T-cell (primary cell): ENCODE measurements at places on chromosomes 16 and 17. TPM values are rescaled to one million over a fixed set of nuclear protein-coding genes. Genes with fewer than 3 reads are reported as not detected.

DNA sequence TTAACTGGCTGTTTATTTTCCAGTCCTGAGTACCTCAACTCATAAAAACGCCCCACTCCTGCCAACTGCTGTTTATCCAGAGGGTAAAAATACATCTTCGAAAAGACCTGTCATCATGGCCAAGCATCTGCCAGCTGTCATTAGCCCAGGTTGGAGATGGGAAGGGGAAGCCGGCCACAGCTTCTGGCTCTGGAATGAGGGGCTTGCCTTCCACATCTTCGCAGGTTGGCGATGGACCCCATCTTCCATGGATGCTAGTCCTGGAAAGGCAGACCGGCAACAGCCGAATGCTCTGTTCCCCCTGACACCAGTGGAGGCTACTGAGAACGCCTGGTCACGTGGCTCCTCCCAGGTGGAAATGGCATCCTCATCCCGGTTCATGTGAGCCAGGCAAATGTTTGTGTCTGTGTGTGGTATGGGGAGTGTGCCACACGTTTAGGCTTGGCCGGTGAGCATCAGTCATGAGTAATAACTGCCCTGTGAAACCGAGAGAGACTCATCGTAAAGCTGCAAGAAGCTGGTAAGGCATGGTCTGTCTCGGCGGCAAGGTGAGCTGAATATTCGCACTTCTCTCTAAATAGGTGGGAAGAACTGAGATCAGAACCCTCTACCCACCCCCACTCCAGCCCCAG lies 420 bp upstream of the KRTAP17-1 start:
- H3K4me1 ChIP-seq = no peaks in the 10 kb centered on the region
- H3K27ac ChIP-seq = no peak overlapping the region
- H3K4me3 ChIP-seq = no peak overlapping the region
- H3K36me3 ChIP-seq = no peaks in the 10 kb centered on the region

- H3K4me1 ChIP-seq = no peaks in the 10 kb centered on the region
- no peak for DNase-seq
- H3K36me3 ChIP-seq = peaks cover 12% of the 10 kb centered on the region
- H3K27ac ChIP-seq = no peak overlapping the region
Measured at GRCh38 chr16:30934827-30935557, 11.6 kb downstream of the FBXL19 start.

DNA sequence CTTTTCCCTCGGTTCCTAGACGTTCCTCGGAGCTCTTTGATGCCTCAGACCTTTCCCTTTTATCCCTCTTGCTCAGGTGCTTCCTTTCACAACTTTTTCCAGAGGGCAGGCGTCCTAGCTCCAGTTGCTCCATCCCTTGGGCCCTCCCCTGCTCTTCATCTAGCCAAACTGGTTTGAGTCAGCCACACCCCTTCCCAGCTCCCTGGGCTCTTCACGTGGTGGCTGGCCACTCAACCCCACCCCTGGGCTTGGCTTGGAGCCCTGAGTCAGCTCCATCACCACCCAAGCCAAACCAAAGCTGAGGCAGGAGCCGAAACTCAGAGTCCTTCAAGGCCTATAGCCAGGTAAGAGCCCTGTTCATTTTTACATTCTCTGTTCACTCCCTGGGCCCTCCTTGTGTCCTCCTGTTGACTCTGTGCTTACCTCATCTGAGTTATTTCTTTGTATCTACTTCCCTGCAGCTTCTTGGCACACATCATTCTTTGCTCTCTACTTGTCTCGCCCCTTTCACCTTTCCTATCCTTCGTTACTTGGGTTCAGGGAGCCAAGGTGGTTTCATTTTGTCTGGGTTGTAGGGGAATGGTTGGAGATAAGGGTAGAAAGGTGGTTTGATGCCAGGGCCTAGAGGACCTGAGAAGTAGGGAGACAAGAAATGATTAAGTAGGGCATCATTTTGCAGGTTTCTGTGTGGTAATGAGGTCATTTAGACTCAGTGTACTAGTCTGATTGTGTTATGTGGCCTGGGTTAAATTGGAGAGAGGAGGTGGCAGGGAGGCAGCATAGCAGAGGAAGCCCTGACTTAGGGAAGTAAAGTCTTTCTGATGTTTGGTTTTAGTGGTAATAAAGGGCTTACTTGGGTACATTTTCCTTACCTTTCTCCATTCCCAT lies 7.6 kb upstream of the PHKG2 start:
- H3K4me3 ChIP-seq = no peak overlapping the region
- H3K27me3 ChIP-seq = no peaks in the 10 kb centered on the region
- peaks cover 58% of the 10 kb centered on the region for H3K36me3 ChIP-seq
- H3K4me1 ChIP-seq = no peaks in the 10 kb centered on the region

DNA sequence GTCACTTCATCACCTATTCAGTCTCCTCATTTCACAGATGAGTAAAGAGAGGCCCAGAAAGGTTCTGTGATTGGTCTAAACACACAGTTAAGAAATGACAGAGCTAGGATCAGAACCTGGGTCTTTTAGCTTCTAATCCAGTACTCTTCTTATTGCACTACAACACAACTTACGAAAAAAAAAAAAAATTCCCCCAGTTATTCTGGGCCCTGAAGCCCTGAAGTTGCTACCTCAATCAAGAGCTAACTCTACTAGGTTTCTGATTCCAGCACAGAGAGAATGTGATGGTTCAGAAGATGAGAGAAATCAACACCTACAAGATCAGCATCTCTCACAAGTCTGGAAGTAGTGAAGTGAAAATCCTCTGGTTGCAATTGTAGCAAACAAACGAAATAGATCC lies 37.3 kb downstream of the GRB7 start:
- DNase-seq = no peak
- peaks cover 13% of the 10 kb centered on the region for H3K36me3 ChIP-seq
- no peaks in the 10 kb centered on the region for H3K27me3 ChIP-seq
- H3K4me1 ChIP-seq = peaks cover 69% of the 10 kb centered on the region
- H3K4me3 ChIP-seq = peak overlapping the region; percentile 67

DNA sequence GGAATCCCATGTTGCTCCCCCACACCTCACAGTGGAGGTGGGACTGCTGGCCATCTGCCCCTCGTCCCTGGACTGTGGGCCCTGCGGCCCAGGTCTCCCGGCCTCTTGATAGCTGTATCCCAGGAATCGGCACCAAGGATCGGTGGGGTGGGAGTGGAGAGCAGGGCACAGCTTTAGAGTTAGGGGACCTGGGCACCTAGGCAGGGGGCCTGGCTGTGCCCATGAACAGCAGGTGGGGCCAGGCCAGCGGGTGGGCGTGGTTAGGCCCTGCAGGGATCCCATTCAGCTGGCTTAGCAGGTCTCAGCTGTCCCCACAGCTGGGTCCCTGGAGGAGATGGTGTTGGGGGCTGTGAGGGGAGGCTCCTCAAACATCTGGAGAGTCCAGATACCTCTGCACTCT lies 49.2 kb downstream of the SREBF1 start:
- no peaks in the 10 kb centered on the region for H3K27me3 ChIP-seq
- DNase-seq = no peak
- no peak overlapping the region for H3K27ac ChIP-seq
- H3K36me3 ChIP-seq = no peaks in the 10 kb centered on the region
- H3K4me3 ChIP-seq = no peak overlapping the region
- peaks cover 38% of the 10 kb centered on the region for H3K4me1 ChIP-seq

GRCh38 chr17:60597297-60597696 lies 2.7 kb upstream of the PPM1D start:
- H3K27me3 ChIP-seq = no peaks in the 10 kb centered on the region
- H3K36me3 ChIP-seq = no peaks in the 10 kb centered on the region
- no peak for DNase-seq
- H3K27ac ChIP-seq = no peak overlapping the region

DNA sequence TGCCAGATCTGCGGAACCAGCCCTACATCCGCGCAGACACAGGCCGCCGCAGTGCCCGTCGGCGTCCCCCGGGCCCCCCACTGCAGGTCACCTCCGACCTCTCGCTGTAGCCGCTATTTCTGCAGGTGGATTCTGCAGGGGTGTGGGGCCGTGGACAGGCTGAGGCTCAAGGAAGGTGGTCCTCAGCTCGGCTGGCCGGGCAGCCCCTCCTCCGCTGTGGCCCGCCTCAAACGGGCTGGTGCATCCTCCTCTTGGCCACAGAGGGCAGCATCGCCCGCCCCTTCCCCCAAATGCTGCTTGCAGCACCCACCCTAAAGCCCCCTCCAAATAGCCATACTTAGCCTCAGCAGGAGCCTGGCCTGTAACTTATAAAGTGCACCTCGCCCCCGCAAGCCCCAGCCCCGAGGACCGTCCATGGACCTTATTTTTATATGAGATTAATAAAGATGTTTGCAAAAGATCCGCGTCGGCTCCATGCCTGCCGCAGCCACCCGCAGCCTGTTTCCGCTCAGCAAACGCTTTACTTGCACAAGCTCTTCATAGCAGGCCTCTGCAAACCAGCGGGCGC lies 14.9 kb downstream of the SPATA32 start:
- no peaks in the 10 kb centered on the region for H3K27me3 ChIP-seq
- H3K36me3 ChIP-seq = peaks cover 23% of the 10 kb centered on the region
- peak overlapping the region; percentile 87 for H3K27ac ChIP-seq
- peak; percentile 72 for DNase-seq
- peak overlapping the region; percentile 49 for H3K4me3 ChIP-seq

GRCh38 chr17:78082988-78083387 lies 45.6 kb downstream of the TMC6 start:
- no peak for DNase-seq
- no peaks in the 10 kb centered on the region for H3K27me3 ChIP-seq
- H3K27ac ChIP-seq = no peak overlapping the region
- H3K4me3 ChIP-seq = no peak overlapping the region

DNA sequence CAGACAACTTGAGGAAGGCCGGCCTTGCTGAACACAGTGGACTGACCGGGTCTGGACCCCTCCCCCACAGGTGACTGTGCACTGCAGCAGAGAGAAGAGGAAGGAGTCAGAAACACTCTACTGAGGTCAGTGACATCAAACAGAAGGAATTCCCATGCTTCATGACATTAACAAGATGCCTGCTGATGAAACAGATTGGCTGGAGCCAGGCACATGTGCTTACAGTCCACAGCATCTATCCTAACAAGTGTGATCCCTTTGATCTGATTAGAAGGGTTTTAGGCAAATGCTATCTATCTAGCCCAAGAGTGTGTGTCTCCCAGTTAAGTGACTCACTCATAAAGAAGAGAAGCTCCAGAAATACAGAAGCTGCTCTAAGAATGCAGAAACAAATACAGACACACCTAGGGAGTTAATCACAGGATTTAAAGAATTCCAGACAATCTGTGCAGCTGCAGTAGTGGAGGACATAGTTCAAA lies 90.2 kb downstream of the SYCE1L start:
- H3K4me3 ChIP-seq = no peak overlapping the region
- no peaks in the 10 kb centered on the region for H3K4me1 ChIP-seq
- no peak for DNase-seq
- no peak overlapping the region for H3K27ac ChIP-seq

GRCh38 chr16:4419402-4419959 lies 3.1 kb upstream of the CORO7 start:
- no peak overlapping the region for H3K4me3 ChIP-seq
- H3K4me1 ChIP-seq = peaks cover 6% of the 10 kb centered on the region
- no peak overlapping the region for H3K27ac ChIP-seq
- H3K27me3 ChIP-seq = no peaks in the 10 kb centered on the region
- no peak for DNase-seq

- peak overlapping the region; percentile 44 for H3K4me3 ChIP-seq
- H3K27me3 ChIP-seq = peaks cover 8% of the 10 kb centered on the region
- no peaks in the 10 kb centered on the region for H3K36me3 ChIP-seq
Measured at GRCh38 chr17:49910094-49910857, 58.7 kb upstream of the DLX4 start.

- H3K4me1 ChIP-seq = no peaks in the 10 kb centered on the region
- no peak overlapping the region for H3K27ac ChIP-seq
- no peak for DNase-seq
- H3K4me3 ChIP-seq = no peak overlapping the region
- H3K36me3 ChIP-seq = peaks cover 60% of the 10 kb centered on the region
Measured at GRCh38 chr16:25161753-25162367, 50.3 kb downstream of the LCMT1 start.

DNA sequence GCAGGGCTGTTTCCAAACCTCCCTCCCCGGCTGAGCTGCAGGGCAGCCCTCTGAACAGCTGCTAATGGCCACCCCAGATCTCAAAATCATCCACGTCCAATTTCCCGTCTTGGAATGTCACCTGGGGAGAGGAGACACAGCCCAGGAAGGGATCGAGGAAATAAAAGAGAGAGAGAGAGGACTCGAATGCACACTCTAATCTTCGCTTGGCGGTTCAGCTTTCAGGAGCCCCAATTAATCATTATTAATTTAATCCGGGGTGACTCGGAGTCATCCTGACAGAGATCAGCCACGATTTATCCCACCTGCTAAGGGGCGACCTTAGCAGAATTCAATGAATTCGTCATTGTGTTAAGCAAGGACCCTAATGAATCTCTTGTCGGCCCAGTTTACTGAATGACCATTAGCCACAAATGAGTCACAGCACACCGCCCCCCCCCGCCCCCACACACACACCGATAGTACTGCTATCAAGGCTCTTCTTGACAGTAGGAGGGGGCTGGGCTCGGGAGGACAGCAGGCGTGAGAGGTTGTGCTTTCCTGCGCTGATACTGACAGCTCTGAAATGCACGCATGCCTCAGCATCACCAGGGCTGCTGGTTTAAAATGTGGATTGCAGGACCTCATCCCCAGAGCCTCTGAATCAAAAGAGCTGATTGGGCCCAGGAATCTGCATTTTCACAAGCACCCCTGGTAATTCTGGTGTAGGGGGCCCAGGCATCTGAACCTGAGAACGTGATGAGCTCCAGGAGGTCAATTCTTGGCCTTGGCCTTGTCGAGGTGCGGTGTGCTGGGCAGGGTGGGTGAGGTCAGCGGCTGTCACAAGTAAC lies 190.0 kb upstream of the CIBAR2 start:
- no peaks in the 10 kb centered on the region for H3K36me3 ChIP-seq
- no peaks in the 10 kb centered on the region for H3K27me3 ChIP-seq
- no peak overlapping the region for H3K27ac ChIP-seq
- no peak overlapping the region for H3K4me3 ChIP-seq
- H3K4me1 ChIP-seq = peaks cover 22% of the 10 kb centered on the region

GRCh38 chr16:12124742-12125141 lies 148.2 kb downstream of the SNX29 start:
- H3K4me3 ChIP-seq = no peak overlapping the region
- DNase-seq = no peak
- H3K4me1 ChIP-seq = no peaks in the 10 kb centered on the region
- no peaks in the 10 kb centered on the region for H3K36me3 ChIP-seq
- no peak overlapping the region for H3K27ac ChIP-seq
- no peaks in the 10 kb centered on the region for H3K27me3 ChIP-seq

GRCh38 chr16:31471875-31472708 lies at the start of gene TGFB1I1:
TSS of gene TGFB1I1 (plus strand) at chr16:31472152. CDS start at chr16:31472189, 37 bp downstream.
- no peaks in the 10 kb centered on the region for H3K27me3 ChIP-seq
- no peak for DNase-seq
- H3K36me3 ChIP-seq = peaks cover 3% of the 10 kb centered on the region
- no peak within 1 kb of the TSS for H3K27ac ChIP-seq
- H3K4me1 ChIP-seq = peaks cover 4% of the 10 kb centered on the region

GRCh38 chr16:50295541-50296132 lies 29.3 kb downstream of the ADCY7 start:
- DNase-seq = no peak
- no peaks in the 10 kb centered on the region for H3K4me1 ChIP-seq
- peaks cover 32% of the 10 kb centered on the region for H3K36me3 ChIP-seq
- H3K4me3 ChIP-seq = no peak overlapping the region
- no peaks in the 10 kb centered on the region for H3K27me3 ChIP-seq

TP53TG3D gene
- not detected for total RNA-seq

ZMYND15 gene
- 0.39 TPM for total RNA-seq

CHAD gene
- not detected for total RNA-seq

TPSG1 gene
- total RNA-seq = not detected

KRT12 gene
- total RNA-seq = not detected
